Fibroblast of gingiva (primary cell): ENCODE measurements at places on chromosomes 7 and 10.

GRCh38 chr10:75611993-75612372, 180.6 kb downstream of the LRMDA start:
- DNase-seq = no peak

- no peak for DNase-seq
Observed at GRCh38 chr7:105131033-105131656, 117.1 kb downstream of the KMT2E start.

DNA sequence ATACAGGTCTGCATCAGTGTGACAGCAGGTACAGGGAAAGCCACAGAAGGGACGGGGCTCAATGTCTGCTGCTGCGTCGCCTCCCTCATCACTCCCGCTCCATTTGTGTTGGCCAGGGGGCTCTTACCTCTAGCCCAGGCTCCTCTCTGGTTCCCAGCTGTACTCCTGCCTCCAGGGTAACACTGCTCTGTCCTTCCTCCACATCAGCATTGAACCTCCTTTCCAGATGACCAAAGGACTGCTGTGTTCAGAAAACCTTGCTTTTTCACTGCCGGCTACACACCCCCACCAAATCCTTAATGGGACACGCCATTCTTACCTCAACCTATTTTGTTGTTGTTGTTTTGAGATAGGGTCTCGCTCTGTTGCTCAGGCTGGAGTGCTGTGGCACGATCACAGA, 2.1 kb upstream of the TMEM236 start:
- no peak for DNase-seq

- DNase-seq = no peak
Observed at GRCh38 chr10:90288391-90288933, 569.4 kb downstream of the HTR7 start.

GRCh38 chr7:125425506-125425905, 495.9 kb upstream of the POT1 start:
- no peak for DNase-seq

GRCh38 chr7:19102884-19103283, 14.6 kb downstream of the TWIST1 start:
- DNase-seq = no peak

- no peak for DNase-seq
Observed at GRCh38 chr10:125005312-125006187, 63.6 kb downstream of the ZRANB1 start.

DNA sequence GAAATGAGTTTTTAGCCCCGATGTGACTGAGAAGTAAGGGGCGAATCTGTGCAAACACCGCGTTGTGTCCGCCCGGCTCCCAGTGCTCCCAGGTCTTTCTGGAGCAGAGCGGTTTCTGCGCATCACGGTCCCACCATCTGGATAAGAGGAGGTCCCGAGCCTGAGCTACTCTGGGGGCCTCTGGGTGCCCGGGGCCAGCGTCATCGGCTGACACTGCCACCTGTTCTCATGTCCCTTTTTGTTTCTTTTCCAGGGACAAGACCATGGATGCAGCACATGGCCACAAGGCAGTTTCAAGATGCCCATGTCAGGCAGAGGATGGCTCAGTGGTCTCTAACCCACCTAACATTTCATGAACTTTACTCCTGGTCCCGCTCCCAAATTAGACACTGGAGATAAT, 24.9 kb downstream of the KLF6 start:
- no peak for DNase-seq

- DNase-seq = no peak
Observed at GRCh38 chr7:362402-363096, 72.6 kb downstream of the FOXL3 start.

DNA sequence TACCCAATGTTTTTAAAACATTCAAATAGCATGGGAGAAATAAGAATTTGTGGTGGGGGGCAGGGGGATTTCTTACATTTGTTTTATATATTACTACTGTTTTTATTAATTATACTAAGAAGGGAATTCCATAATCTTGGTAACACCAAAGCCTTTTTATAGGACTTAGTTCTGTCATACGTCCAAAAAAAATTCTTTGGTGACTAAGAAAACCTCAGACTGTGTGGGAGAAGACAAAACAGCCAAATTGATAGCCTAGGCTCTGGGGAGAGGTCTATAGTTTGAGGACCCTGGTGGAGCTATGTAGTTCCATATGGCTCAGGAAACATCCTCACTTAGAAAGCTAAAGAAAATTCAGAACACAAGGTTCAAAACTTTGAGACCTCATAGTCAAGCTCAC, 23.4 kb downstream of the ACSM6 start:
- no peak for DNase-seq
